ENCODE measurements at places on chromosomes 7 and 10.
A peak's percentile ranks its signal among the peaks of the same experiment; 100 is the strongest.

DNA sequence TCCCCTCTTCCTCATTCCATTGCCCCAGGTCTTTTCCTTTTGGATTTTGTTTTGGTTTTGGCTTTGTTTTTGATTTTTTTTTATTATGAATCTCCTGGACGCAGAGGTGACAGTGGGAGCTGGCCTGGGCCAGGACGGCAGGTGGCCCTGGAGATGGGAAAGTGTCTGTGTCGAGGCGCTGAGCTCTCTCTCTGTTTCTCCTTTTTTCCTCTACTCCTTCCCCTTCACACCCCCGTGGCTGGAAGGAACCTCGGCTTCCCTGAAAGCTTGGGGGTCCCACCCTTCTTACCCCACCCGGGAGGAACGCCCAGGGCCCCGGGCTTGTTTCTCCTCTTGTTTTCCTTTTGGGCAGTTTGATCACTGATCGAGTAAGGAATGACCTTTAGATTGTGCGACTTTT lies 13.2 kb downstream of the TRIM8 start:
- no peak for DNase-seq

DNA sequence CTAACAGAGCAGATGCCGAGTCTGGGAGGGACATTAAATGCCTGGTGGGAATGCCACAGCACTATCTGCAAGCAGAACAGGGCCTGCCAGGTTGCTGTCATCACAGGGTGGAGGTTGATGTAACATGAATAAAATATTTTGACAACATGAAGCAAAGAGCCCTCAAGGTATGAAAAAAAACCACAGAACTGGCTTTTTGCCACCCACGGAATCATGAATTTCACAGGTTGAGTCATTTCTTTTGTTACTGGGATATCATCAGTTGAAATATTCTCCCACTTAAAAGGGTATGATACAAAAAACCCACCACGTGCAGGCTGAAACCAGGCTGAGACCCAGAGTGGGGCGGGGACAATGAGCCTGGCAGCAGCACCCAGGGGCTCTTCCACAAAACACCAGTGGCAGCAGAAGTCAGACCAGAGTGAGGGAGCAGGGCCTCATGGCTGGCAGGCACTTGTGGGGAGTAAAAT lies 220.1 kb downstream of the TNS3 start:
- no peak for DNase-seq

DNA sequence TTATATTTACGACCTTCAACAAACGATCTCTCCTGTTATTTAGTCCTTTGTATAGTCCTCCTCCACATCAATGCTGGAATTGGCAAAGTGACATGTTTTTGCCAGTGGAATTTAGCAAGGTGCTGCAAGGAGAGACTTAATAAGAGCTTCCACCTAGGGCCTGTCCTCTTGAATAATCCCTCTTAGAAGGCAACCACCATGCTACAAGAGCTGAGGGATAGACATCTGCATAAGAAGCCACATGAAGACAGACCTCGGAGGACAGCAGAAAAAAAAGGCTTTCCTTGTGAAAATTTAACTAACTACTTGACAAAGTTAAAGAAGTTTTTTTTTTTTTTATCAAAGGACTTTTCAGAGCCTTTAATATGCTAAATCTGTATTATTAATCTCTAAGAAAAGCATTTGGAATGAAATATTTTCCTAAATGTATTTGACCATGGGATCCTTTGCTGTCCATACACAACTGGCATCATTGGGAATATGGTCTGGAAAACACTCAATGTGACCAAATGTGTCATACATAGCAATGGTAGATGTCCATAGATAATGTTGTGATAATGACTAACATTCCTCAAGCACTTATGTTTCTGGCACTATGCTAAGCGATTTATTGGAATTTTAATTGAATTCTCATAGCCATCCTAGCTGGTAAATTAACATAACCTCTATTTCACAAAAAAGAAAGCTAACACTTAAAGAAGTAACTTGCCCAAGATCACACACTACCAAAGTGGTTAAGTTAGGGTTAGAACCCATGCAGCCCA lies 13.2 kb downstream of the HYCC1 start:
- no peak for DNase-seq

DNA sequence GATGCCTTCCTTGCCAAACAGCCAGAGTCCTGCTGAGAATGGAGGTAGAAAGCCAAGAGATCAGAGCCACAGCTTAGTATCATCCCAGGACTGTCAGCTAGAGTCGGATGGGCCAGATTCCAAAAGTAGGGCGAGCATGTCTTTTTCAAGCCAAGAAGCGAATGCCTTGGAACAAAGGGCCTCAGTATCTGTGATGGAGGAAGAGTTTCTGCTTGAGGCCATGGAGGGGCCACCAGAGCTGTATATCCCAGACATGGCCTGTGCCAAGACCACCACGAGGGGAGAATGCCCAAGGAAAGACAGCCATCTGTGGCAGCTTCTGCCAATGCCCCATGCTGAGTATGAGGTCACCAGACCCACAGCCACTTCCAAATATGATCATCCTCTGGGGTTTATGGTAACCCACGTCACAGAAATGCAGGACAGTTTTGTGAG lies 44.3 kb upstream of the PPP1R17 start:
- DNase-seq: no peak

- no peak for DNase-seq
Measured at GRCh38 chr7:110885474-110885873, 205.5 kb upstream of the LRRN3 start.

- no peak for DNase-seq
Measured at GRCh38 chr7:139108266-139109187, 993 bp downstream of the ZC3HAV1 start.

DNA sequence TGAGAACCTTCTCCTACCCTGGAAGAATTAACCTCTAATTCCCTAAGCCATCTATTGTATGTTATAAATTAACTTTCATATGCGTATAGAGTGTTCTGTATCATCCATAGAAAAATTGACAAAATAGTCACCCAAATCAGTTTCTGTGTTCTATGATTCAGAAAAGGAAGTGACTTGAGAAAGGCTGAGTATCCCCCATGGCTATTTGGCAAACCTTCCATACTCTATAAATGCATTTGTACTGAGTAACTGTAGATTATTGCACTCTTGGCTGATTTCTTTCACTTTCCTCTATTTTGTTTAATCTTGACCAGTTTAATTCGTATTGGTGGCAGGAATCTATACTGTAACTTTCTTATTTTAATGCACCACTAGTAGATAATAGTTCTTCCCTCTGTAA lies 182.2 kb downstream of the HTR7 start:
- DNase-seq: no peak

- DNase-seq: no peak
Measured at GRCh38 chr10:29199339-29199738, 89.5 kb upstream of the LYZL1 start.

DNA sequence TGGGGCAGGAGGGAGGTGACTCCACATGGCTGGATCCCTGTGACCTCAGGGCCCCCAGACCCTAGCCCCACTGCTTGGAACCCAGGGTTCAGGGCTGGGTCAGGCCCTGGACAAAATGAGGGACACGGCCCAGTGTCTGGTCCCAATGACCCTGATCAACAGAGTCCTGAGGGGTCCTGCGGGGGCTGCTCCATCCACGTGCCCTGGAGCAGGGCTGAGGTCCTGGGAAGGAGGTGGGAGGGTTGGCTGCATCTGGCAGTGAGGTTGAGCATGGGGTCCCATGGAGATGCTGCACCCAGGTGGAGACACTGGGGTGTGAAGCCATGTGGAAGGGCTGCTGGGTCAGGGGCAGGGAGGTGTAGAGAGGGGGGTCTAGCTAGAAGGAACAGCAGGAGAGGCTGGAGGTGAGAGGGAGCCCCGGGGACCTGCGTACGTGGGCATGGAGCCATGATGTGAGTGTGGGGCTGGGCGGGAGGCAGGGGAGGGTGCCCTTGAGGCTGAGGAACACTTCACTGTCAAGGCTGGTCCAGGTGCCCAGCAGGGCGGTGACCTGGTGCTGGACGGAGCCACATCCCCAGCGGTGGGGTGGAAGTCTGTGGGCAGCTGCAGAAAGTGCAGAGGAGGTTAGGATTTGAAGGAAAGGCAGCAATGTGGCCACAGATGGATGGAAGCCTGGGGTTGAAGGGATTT lies 604 bp downstream of the SCART1 start:
- no peak for DNase-seq

DNA sequence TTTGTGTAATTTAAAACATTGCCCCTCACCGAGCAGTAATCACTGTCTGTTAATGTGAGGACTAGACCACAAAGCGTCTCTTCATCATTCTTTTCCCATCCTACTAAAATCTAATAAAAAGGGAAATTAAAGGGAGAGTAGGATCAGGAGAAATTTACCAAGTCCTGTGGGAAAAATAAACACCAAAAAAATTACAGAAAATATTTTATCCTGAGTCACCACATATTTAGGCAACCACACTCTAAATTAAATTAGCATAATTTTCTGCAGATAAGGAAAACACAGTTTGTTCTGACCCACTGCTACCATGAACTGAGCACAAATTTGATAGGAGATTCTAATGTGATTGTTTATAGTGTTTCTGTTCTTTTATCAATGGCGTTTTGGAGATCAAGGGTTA lies 49.3 kb downstream of the CCDC6 start:
- DNase-seq: no peak

DNA sequence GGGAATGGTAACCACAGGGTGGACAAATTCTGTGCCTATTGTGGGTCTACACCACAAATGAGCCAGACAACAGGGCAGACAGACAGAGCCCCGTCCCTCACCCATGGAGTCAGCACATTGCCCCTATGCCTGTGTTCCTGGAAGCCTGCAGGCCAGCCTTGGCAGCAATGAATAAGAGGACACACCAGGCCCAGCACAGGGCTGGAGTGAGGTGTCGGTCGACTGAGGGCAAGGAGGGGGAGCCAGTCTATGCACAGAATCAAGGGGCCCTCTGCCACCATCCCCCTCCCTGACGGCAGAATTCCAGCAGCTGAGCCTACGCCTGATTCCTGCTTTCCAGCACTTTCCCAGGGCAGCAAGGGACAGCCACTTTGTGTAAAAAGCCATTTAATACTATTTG lies 98.2 kb downstream of the CALN1 start:
- DNase-seq: no peak

DNA sequence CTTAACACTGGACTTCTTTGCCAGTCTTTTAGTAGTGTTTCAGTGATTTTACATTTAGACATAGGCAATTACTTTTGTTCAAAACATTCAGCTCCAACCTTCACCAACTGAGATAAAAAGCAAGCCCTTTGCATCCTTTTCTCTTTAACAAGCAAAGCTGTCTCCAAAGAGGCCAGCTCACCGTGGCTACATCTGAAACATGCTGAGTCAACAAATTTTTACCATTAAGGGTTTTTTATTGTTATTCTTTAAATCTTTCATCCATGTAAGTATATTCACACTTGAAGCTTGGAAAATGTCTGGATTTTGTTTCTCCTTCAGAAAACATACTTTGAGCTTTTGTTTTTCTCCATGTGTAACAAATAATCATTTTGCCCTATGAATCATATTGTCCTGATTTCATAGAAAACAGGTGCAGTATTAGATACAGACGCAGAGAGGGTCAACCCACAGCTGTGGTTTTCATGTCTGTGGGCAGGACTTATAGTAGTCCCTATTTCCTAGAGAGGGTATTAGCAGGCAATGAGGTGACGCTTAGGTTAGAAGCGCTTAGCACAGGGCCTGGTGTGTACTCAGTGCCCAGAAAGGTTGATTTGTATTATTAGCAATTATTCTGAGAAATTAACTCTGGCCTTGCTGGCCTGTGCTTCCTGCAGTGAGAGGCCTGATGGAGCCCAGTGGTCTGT lies 99.5 kb downstream of the MKI67 start:
- no peak for DNase-seq

- no peak for DNase-seq
Measured at GRCh38 chr7:340200-340937, 50.4 kb downstream of the FOXL3 start.

DNA sequence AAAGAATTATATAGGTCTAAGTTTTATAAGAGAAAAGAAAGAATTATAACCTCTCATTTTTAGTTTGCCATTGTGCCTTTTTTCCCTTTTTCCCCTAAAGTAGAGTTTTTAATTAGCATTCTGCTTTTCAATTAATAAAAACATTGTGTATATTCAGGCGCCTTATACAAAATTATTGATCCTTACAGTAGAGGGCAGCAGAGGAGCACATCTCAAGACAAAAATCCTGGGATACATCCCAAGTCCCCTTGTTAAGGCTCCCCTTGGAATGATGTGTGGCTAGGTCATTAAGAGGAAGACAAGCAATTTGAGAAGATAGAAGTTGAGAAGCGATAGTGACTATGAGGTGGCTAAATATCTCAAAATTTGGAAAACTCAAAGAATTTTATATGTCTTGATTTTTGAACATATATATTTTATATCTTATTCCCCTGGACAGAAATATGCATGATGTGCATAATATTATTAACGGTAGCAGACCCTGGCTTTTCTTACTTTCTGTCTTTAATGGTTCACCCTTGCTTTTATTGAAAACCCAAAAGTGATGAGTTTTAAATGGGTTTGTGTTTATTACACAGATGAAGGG lies 19.1 kb upstream of the TPK1 start:
- DNase-seq: peak; percentile 2

DNA sequence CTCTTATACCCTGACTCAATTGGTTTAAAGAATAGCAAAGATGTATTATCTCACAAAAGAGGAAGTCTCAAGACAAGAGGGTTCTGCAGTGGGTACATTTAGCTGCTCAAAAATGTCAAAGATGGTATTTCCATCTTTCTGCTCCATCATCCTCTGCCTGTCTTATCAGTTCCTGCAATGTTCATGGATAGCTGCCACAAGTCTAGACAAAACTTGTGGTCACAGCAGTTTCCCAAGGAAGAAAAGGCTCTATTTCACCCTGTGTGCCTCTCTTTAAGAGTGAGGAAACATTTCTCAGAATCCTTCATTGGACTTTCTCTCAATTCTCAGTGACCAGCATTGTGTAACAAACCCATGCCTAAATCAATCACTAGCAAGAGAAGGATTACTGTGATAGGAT lies 634.2 kb upstream of the AUTS2 start:
- no peak for DNase-seq

DNA sequence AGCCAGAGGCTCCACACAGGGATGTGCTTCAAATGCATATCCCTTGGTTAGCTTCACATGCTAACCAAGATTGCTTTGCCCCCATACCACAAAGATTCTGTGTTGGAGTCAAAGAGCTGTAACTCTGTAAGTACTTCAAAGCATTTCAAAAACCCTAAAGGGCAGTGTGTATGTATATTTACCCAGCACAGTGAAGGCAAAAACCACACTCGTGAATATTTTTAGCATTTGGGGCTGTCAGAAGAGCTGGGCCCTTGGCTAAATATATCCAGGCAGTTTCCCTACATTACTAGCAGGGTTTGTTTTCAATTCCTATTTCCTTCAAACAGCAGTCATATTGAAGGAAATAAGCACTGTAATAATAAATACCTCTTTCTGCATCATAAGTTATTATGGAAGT lies 84.2 kb upstream of the STEAP1B start:
- no peak for DNase-seq
